Urothelium cell line (cell line): ENCODE measurements at places on chromosomes 3 and 15.
A peak's percentile ranks its signal among the peaks of the same experiment; 100 is the strongest.

DNA sequence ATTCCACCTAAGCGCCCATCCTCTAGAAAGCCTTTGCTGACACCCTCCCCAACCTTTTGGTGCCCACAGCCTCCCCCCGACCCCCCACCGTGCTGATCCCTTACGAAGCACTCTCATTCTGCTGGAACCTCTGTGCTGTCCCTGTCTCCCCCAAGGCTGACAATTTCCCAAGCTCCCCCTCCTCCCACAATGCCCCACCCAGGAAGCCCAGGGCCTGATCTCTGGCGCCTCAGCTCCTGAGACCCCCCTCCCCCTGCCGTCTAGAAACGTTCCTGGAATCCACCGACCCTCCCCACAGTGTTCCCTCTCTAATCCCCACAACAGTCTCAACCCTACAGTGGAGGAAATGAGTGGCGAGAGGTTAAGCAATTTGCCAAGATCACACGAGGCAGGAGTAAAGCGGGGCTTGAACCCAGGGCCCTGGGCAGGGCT, 18.3 kb downstream of the MYL3 start:
- no peak for DNase-seq

GRCh38 chr3:180018543-180018942, 18.2 kb downstream of the PEX5L start:
- DNase-seq: no peak

DNA sequence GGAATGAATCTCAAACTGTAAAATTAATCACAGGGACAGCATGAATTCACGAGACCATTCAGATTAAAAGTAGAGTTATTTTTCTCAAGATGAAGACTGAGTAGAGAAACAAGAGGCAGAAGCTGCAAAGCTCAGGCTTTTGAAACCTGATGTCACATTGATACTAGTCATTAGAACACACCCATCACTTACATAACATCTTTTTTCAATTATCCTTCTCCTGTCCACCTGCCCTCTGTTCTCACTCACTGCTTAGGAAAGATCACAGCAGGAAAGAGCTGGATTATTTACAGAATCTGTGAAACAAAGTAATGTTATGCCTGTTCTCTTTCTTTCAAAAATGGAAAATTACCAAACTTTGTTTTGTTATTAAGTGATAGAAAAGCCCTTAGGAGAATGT, 72.0 kb upstream of the CDAN1 start:
- DNase-seq: no peak

GRCh38 chr3:115293321-115293720, 146.2 kb upstream of the ZBTB20 start:
- DNase-seq: no peak

GRCh38 chr3:140903196-140903595, 38.4 kb upstream of the SLC25A36 start:
- no peak for DNase-seq

DNA sequence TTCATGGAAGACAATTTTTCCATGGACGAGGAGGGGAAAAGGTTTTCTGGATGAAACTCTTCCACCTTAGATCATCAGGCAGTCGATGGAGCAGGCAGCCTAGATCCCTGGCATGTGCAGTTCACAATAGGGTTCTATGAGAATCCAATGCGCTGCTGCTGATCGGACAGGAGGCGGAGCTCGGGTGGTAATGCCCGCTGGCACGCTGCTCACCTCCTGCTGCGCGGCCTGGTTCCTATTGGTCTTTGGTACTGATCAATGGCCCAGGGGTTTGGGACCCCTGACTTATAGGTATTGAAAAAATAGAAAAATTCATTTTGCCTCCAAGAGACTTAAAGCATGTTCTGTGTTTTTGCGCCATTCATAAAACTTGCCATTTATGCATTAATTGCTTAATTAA, 793.9 kb upstream of the NR2F2 start:
- DNase-seq: no peak

DNA sequence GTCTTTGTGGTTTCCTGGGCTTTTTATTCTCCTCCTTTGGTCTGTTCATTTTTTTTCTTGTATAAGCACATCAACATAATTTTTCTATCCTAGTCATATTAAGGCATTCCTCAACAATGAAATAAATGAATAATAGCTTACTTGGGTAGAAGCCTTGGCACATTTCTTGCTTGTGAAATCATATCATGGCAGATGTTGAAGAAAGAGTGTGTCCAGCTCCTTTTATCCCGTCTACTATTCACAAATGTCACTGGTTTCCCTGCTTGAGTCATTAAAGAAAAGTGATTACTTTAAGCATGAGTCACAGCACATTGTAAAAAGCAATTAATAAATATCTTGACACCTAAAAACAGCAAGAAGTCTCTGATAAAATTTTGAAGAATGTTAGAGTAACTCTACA, 42.1 kb downstream of the MINAR1 start:
- DNase-seq: no peak

DNA sequence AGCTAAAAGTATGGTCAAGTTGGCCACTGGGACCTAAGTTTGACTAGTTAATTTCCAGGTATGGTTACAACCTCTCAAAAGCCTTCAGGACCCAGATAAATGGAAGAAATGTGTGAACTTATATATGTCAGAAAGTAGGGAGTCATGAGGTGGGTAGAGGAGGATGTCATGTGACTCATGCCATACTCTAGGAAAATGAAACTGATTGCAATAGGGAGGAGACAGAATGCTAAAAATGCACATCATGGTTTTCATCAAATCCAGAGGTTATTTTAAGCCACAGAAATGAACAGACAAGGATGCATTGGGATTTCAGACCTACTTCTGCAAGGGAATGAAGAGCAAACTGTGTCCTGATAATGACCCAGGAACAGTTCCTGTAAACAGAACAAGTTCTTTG, 310.0 kb downstream of the EDEM1 start:
- no peak for DNase-seq

DNA sequence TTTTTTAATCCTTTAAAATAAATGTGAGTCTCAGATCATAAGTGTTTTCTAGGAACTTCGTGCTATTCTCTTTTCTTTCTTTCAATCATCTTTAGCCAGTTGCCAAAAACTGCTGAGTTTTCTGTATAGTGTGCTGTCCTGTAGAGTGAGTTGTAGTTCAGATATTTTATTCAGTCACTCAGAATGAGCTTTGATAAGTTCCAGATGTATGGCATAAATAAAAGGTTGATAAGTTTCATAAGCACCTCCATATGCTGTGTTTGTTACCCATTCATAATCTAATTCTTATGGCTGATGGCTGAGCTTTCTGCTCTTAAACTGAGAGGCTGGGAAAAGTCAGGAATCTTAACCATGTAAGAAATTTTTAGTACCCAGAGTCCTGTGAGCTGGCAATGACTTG, 59.3 kb upstream of the COL6A6 start:
- DNase-seq: no peak

DNA sequence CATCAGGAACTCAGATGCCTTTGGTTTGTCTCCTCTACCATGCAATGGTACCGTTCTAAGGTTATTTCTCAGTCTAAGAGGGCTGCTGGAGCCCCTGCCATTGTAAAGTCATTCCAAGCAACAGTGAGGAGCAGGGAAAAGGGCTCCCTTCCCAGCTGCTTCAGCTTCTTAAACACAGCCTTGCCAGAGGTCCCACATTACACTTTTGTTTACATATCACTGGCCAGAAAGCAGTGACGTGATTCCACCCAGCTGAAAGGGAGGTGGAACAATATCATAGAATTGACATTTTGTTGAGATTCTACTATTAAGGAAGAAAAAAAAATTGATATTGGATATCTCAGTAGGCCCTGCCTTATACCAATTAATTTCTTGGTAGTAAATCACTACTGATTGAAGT, 194.6 kb downstream of the SUCLG2 start:
- DNase-seq: no peak

DNA sequence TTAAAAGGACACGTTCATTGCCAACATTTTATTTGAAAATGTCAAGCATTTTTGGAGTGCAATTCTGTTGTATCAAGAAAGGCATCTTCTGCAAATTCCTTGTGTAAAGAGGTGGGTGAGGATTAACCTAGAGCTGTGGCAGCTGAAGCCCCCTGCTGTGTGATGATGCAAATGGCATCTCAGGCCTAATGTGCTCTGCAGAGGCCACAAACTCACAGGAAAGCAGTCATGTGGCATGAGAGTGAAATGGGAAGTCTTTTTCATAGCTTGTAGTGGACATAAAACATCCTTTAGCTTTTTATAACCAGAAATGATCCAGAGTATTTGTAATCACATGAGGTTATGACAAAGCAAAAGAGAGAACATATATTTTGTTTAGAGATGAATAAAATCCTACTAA, 6.4 kb downstream of the CADM2 start:
- peak; percentile 24 for DNase-seq

DNA sequence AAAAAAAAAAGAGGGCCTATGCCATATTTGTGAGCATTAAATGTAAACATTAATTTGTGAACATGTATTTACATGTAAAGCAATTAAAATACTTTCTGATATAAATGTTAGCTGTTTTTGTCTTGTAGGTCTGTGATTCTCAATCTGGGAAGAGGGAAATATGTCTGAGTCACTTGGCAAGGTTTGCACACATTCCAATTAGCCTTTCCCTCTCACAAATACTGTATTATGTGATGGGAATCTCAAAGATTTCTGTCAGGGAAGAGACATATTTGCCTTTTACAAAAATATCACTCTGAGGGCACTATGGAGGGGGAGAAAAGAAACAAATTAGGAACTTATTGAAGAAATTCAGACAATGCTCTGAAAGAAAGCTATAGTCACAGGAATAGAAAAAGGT, 483.6 kb downstream of the GBE1 start:
- peak; percentile 11 for DNase-seq

DNA sequence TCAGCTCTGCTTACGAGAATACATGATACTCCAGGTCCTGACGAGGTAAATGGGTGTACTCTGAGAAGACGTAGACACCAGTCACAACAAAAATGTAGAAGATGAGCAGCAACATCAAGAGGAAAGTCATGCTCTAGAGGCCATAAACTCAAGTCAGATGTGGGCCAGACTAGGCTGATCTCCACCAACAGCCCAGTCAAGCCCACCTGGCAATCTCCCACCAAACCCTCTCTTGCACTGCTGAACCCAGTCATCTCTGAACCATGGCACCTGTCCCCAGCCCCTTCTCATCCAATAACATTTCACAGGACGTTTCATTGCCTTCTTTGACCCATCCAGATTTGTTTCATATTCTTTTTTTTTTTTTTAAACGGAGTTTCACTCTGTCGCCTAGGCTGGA, 10.8 kb upstream of the PDIA3 start:
- no peak for DNase-seq

GRCh38 chr15:94524565-94524964, 293.2 kb downstream of the MCTP2 start:
- no peak for DNase-seq

DNA sequence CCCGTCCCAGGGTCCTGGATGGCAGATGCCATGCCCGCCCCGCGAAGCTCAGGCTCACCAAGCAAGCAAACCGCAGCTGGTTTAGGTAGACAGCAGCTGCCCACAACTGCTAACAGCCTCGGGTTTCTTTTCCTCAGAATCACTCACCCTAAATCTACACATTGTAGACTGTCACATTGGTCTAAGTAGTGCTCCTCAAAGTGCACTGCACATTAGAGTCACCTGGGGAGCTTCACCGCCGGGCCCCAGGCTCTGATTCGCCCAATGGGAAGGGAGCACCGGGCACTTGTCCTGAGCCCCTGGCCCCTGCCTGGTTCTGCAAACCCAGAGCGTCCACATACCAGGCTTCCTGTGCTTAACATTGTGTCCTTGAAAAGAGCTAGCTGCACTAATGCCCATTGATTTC, 752 bp downstream of the OCA2 start:
- DNase-seq: no peak

GRCh38 chr3:107931326-107931725, 159.5 kb downstream of the CD47 start:
- no peak for DNase-seq

DNA sequence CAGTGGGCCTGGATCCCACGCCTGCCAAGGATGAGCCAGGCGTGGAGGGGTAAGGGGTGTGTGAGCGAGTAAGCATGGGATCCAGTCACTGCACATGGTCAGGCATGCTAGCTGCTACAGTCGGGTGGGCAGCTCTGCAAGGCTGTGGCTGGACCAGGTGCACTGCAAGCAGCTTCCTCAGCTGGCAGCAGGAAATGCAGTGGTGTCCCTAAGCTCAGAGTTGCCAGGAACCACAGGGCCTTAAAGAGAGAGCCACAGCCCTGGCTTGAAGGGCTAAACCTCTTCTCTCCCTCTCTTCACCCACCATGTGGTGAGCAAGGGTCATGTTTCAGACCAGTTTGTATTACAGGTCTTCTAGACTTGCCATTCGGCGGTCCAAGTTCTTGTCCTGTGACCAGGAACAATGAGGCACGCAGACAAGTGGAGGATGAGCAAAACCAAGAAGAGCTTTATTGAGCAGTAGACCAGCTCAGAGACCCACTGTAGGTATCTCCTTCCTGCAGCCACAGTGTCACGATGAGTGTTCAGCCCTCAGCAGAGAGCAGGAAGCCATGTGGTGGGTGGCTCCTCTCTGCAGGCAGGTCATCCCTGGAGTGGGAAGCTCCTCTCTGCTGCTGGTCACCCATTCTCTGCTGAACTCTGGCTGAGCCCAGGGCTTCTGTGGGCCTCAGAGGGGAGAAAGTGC, 511.9 kb downstream of the PYDC2 start:
- DNase-seq: no peak

- no peak for DNase-seq
Measured at GRCh38 chr15:57395292-57395691, 19.0 kb downstream of the CGNL1 start.

DNA sequence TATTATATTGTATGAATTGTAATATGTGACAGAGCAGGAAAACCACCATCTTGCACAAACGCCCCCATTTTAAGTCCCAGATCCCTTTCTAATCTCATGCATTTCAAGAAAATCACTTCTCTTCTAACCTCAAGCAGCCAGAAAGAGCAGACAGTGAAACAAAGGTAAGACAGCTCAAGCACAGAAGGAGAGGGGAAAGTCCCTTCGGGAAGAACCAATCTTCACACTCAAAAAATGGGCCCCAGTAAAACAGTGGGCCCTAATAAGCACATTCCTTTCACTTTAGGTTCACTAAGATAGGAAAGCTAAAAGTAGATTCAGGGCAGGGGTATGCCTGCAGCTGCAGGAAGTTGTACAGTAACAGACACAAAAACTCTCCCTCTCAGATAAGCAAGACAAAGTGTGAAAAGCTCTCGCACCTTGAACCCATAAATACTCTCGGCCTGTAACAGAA, 1268.7 kb downstream of the SI start:
- no peak for DNase-seq

GRCh38 chr3:143775459-143775858, 72.8 kb downstream of the SLC9A9 start:
- peak; percentile 51 for DNase-seq

DNA sequence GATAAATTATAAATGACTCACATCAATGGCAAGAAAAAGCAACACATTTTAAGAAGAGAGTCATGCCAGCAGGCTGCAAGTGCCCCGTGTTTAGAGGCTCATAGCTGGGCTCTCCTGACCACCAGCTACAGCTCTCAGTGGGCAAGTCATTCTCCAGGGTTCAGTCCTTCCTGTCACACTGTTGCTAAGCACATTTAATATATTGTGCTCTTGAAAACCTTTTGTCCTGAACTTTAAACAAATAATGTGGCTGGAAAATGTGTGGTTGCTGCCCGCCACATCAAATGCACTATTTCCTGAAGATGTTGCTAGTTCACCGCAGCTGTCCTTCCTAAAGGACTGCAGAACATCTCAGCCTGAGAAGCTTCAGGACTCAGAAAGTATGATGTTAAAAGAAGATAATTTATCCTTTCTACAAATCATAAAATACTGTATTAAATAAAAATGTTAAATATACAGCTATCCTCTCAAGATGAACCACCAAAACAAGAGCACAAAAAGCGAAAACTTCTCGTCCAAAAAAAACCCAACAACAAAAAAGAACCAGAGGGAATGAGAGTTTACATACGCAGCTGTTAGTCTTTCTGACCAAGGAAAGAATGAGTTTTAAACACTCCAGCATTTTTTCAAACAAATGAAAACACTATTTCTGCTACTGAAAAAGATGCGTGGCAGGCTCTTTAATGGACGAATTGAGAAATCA, 951 bp downstream of the TARS3 start:
- peak; percentile 17 for DNase-seq
